Cardiac fibroblast (primary cell): ENCODE measurements at places on chromosomes 7 and 10.

DNA sequence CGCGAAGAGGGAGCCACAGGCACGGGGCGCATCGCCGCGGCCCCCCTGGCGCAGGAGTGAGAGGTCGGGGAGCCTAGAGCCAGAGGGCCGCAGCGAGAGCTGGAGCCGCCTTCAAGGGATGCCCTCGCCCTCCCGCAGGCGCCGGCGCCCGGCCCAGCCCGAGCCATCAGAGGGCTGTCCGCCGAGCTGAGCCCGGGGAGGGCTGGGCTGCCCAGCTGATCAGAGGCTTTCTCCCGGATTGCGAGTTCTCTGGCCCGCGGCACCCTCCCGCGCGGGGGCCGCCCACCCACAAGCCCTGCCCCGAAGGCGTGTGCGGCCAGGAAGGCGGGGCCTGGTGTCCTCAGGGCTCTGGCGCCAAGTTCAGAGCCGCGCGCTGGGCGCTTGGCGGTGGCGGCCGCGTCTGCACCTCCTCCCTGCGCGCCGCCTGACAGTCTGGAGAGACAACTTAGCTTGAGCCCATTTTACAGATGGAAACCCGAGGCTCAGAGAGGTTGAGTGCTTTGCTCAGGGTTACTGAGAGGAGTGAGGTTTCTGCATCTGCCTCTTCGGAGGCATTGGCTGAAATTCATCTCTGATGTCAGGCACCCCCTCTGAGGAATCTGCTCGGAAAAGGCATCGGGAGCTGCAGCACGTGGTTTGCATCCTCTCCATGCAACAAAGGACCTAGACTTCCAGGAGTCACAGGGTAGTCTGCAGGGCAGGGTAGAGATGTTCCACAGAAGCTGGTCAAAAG, 3.8 kb upstream of the ANTXRL start:
- peak; percentile 82 for DNase-seq

- peak; percentile 98 for DNase-seq
These were observed 209.7 kb downstream of the SKIDA1 start for GRCh38 chr10:21315645-21316220.

DNA sequence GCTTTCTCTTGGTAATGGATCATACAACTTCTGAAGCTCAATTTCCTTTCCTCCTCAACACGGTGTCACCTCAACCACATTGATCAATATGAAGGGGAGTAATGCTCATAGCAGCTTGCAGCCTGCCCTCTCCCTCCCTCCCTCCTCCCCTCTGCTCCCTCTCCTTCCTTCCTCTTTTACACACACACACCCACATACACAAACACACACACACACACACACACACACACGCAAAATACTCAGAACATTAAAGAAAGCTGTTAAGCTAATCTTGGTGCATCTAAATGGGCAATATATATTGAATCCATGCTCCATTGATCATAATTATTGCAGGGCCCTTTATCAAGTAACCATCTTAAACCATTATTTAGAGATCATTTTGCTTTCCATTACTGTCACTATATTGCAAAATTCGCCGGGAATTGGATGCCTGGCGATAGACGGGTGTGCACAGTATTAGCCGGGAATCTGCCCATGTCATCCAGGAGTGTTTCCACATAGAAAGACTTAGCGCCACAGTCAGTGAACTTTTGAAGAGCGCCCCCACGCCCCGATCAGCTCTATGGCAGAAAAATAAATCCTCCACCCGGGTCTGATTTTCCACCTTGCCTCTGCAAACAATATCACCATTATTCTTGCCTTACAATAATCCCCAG, 122.0 kb downstream of the PRLHR start:
- no peak for DNase-seq

DNA sequence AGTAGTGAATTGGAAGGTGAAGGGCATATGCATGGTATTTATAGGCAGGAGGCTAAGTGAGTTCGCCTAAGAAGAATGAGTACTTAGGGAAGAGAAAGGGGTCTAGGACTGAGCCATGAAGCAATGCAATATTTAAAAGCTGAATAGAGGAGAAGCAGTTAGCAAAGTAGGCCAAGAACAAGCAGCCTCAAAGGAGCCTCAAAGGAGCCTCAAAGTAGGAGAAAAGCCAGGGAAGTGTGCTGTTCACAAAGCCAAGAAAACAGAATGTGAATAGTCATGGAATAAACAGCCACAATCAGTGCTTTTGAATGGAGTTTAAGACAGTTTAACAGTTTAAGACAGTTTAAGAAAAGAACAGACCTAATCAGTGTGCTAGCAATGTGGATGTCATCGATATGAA, 762.0 kb downstream of the SORCS1 start:
- DNase-seq: no peak

GRCh38 chr10:117741524-117741923, 199.0 kb downstream of the EMX2 start:
- DNase-seq: no peak

DNA sequence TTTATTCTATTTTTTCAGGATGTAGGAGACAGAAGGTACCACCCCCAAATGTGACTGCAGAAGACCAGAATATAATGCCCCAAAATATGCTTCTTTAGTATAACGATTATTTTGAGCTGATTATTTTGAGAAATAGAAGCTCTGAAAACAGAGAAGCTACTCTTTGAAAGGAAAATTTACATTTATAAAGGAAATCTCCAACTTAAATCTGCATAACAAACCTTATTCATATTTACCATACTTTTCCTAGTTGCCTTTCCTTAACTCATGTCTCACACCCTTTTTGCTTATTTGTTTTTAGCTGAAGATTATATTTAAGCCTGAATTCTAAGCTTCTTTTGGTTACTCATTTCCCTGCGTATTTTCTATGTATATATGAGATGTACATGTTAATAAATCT, 127.1 kb upstream of the THSD7A start:
- no peak for DNase-seq

- DNase-seq: no peak
These were observed 16.7 kb downstream of the LSMEM1 start for GRCh38 chr7:112497481-112497880.

DNA sequence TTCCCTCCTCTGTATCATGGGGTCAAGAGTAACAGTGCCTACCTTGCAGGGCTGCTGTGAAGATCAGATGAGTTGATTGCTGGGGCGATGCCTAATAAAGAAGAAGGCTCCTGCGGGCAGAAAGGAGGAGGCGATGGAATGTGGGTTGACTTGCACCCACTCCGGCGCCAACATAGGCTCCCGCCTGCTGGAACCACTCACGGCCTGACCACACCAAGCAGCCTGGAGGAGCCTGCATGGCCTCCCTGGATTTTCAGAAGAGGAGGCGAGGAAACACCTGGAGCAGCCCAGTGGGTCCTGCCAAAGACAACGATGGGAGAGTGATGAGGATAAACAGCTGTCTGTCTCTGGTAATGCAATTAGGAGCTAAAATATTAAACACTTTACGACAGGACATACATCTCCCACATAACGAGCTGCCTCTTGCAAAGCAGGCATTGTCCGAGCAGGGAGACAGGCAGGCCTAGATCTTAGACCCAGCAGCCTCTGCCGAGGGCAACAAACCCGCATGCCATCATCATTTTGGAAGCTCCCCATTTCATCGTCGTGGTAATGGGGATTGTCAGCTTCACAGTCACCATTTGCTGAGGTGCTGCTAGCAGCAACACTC, 302.9 kb upstream of the ZMIZ1 start:
- no peak for DNase-seq

DNA sequence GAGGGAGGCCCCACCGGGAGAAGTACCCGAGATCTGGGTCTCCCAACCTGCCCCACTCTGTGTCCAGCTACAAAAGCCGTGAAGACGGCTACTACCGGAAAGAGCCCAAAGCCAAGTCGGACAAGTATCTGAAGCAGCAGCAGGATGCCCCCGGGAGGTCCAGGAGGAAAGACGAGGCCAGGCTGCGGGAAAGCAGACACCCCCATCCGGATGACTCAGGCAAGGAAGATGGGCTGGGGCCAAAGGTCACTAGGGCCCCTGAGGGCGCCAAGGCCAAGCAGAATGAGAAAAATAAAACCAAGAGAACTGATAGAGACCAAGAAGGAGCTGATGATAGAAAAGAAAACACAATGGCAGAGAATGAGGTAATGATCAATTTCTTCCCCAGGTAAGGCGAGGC, 59.1 kb upstream of the PDCD4 start:
- no peak for DNase-seq

GRCh38 chr10:110529596-110530011, 31.9 kb downstream of the DUSP5 start:
- DNase-seq: no peak

- peak; percentile 29 for DNase-seq
These were observed 1.2 kb upstream of the SPACDR start for GRCh38 chr7:100465299-100465698.

DNA sequence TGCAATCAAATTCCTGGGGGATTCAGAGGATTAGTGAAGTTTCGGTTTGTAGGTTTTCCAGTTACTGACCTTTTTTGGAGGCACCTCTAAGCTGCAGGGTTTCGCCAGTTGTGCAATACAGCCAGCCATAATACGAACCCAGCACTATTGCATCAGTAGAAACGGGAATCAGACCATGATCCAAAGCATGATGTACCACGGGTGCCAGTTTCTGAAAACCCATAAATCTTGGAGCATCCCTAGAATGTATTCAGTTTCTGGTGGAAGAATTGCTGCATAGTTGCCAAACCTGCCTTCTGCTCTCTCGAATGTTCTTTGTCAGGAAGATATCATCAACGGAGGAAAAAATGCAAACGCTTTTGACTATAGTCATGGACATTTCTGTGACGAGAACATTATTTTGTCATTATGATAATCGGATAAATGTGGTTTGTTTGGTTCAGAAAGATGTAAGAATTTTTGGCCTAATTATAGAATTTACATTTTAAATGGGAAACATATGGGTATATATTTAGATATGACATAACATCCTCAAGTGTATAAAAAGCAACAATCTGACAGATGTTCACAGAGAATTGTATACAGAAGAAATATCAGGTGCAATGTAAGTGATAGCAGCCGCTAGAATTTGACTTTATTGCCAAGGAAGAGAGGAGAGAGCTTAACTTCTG, 186.2 kb upstream of the PRKCQ start:
- DNase-seq: peak; percentile 37

GRCh38 chr10:30557884-30558283, 71.7 kb downstream of the LYZL2 start:
- peak; percentile 73 for DNase-seq

DNA sequence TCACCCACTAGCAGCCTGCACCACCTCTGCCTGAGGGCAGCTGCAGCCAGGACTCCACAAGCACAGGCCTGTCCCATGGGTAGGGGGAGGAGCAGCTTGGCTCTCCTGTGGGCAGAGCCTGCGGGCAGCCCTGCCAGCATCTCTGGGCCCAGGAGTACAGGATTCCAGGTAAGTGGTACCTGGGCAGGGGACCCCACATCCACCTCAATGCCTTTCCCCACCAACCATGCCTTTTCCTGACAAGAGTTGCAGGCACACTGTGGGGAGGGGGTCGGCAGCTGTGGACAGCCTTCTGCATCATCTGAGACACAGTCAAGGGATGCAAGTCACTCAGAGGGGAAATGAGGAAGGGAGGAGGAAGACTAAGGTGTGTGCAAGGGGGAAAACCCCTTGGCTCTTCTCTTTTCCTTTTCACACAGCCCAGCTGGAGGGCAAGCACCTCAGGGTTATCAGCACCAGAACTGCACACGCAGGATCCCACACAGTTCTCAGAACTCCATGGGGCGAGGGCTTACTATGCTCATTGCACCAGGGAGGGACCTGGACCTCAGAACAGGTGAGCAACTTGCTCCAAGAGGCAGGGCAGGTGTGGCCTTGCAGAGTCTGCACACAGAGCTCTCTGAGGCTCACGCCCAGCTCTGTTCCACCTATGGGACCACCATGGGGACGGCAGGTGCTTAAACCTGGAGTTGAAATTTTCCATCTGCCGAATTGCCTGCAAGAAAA, 16.5 kb upstream of the ANTXRL start:
- no peak for DNase-seq

DNA sequence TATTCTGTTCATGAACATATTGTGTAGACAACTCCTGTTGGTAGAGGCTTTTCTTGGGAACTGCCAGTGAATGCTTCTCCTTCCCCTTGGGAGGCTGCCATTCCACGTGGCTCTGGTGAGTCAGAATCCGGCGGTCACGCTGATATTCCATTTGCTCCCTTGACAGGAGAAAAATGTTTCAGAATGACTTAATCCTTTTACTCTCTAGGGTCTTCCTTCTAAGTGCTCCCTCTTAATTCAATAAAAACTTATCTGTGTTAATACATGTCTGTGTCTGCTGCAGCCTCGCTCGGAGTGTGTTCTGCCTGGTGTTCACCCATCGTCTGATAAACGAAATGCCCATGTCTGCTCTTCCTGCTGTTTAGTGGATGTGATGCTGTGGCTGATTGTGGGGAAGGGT, 278.6 kb downstream of the ARHGAP12 start:
- peak; percentile 92 for DNase-seq

- no peak for DNase-seq
These were observed 13.0 kb upstream of the PCBD1 start for GRCh38 chr10:70901276-70901878.

GRCh38 chr10:125002423-125003145, 60.7 kb downstream of the ZRANB1 start:
- DNase-seq: no peak

GRCh38 chr7:28516390-28517172, 104.3 kb downstream of the CREB5 start:
- no peak for DNase-seq

GRCh38 chr7:26117142-26117807, 34.7 kb upstream of the NFE2L3 start:
- no peak for DNase-seq

DNA sequence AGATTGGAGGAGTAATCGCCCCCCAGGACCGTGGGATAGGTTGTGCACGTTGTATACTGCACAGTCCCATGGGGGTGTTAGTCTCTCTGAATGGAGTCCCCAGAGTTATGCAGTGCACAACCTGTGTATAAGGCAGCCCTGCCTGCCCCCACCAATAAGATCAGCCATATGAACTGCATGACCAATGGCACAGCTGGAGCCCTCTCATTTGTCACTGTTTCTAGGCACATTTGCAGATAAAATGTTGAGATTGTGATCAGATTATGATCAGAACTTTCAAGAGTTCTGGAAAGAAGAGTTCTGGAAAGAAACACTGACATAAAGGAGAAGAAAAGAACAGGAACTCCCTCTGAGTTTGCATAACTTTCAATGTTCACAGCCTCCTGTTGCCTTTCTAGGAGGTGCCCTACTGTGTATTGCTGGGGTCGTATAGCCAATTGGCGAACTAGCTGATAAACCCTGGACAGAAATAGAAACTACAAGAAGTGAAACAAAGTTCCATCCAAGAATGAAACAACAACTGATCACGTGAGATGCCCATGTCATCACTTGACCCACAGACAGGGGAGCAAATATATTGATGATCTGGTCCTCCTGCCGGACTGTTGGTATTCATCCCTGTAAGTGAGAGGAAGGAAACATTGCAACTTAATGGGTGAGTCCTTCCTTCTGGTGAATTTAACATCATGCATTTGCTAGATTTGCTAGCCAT, 49.6 kb upstream of the TOMM7 start:
- no peak for DNase-seq
